ENCODE measurements at places on chromosomes 3 and 15.

GRCh38 chr15:55991802-55992768 lies 1.3 kb downstream of the NEDD4 start:
- peak; percentile 14 for DNase-seq

- no peak for DNase-seq
Measured at GRCh38 chr3:146342989-146343388, 92.1 kb upstream of the PLSCR4 start.

DNA sequence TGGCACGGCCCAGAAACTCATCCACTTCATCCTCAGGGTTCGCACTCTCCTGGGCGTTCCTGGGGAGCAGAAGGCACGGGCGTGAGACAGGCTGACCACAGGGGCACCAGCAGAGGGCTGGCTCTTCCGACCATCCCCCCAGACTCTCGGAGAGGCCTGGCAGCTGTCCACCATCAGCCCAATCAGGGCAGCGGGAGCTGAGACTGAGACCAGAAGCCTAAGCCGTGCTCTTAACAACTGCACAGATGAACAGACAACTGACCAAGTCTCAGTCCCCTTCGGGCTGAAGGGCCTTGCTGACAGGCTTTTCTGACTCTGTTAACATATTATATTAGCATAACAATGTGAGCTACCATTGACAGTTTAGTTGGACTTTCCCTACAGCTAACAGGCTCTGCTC lies 118.0 kb downstream of the SEC22A start:
- DNase-seq: no peak

GRCh38 chr3:51955893-51956770 lies 951 bp downstream of the GPR62 start:
- DNase-seq: no peak

DNA sequence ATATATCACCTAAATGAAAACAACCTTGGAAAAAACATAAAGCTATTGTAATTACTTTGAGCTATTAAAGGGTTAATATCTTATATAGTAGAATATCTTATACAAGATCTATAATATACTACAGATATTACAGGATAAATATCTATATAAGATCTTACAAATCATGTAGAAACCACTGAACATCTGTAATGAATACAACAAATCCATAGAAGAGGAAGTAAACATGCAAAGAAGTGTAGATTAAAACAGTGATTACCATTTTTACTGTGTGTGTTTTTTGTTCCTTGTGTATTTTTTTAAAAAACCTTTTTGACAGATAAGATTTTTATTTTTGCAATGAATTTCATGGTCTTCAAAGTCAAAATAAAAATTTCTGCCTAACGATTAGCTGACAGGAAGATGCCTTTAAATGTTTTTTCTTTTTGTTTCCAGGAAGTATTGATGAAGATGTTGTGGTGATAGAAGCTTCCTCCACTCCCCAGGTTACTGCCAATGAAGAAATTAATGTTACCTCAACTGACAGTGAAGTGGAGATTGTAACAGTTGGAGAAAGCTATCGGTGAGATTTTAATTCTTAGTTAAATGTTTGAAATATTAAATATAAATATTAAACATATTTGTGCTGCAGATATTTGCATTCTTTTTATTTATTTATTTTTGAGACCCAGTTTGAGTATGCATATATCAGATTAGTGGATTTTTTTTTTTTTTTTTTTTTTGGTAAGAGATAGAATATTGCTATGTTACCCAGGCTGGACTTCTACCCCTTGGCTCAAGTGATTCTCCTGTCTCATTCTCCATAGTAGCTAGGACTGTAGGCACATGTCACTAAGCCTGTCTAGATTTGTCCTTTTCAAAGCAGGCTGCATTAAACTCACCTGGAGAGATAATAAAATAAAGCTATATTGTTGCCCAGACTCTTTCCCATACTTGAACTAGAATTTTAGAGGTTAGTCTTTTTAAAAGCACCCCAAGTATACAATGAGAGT lies 52.8 kb upstream of the CCNB2 start:
- peak; percentile 27 for DNase-seq

- DNase-seq: no peak
Measured at GRCh38 chr15:50905055-50905454, 3.4 kb upstream of the AP4E1 start.

DNA sequence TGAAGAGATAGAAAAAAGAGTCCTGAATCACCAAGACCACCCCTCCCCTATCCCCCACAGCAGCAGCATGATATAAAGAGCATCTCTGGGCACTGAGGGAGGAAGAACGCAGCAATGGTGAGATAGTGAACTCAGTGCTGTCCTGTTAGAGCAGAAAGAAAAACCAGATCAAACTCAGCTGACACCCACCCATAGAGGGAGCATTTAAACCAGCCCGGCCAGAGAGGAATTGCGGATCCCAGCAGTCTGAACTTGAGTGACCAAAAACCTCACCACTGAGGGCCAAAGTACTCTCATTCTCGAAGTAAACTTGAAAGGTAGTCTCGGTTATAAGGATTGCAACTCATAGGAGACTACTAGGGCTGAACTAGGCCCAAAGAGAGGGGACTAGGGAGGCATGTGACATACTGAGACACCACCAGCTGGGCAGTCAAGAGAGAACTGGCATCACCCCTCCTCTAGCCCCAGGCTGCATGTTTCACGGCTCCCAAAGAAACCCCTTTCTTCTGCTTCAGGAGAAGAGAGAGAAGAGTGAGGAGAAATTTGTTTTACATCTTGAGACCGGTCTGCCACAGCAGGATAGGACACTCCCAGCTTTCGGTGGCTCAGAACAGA lies 39.2 kb upstream of the TGFBR2 start:
- DNase-seq: no peak

- DNase-seq: no peak
Measured at GRCh38 chr3:41716471-41716870, 245.4 kb downstream of the ULK4 start.

- DNase-seq: no peak
Measured at GRCh38 chr3:155872904-155873646, 2.6 kb downstream of the GMPS start.

DNA sequence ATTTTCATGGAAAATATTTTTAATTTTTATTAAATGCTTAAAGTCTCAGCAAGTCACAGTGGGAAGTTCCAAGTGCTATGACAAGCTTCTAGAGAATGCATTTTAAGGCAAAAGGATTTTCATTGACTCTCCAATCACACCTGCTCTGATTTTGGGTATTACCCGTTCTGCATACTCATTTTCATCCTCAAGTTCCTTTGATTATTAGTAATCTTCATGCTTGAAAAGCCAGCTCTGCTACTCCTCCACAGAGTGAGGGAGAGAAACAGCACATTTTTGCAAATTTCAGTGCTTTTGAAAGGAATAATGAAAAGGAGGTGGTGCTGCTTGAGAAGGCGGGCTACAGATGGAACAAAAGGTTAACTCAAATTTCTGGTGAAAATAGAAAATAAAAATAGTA lies 450.7 kb downstream of the NSUN3 start:
- DNase-seq: no peak

DNA sequence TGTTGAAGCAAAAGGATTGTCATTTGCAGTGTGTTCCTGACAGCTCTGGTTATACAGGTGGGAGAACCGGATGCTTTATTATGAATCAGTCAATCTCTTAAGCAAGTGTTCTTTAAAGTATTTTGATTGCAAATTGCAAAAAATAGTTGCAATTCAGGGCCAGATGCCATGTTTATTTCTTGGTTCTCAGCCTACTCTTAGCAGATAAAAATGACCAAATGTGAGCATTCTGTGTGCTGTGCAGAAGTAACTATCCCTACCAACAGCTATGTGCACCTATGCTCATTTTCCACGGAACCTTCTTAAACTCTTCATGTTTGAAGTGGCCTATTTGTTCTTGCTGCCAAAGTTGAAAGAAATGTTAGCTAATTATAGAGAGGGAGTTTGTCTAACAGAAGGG lies 262.3 kb upstream of the RASGRP1 start:
- no peak for DNase-seq

- no peak for DNase-seq
Measured at GRCh38 chr3:120171134-120171873, 77.1 kb upstream of the GSK3B start.

DNA sequence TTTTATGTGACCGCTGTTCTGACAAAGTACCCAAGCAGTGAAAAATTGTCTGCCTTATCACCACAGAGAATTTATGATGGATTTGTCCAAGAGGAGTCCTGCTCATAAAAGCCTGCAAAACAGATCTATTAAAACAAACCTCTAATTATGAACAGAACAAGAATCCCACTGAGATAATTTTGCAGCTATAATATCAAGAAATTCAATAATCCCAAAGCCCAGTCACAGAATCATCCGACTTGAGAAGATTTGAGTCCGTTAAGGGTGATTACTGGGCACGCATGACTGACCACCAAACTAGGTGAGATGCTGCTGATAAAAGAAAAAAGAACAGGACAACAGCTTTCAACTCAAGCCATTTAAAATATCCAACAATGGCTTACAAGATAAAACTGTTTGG lies 231.0 kb upstream of the WNT5A start:
- DNase-seq: no peak

- DNase-seq: peak; percentile 14
Measured at GRCh38 chr3:8443829-8444791, 57.5 kb upstream of the LMCD1 start.

DNA sequence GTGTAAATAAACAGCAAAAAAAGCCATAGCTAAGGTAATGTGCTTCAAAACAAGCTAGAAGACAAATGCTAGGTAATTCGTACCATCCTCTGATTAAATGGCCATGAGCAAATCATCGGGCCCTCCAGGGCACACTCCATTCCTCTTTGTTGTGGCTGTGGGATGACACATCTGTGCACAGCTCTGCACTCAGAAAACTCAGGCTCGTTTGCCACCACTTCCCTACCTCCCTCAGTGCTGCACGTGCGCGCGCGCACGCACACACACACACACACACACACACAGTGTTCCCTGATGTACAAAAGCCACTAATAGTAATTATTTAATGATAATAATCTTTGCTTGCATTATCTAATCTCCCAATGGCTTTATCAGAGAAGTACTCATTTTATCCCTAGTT lies 336.6 kb downstream of the FEZF2 start:
- no peak for DNase-seq

- DNase-seq: no peak
Measured at GRCh38 chr3:100864471-100865250, 128.6 kb downstream of the ABI3BP start.

DNA sequence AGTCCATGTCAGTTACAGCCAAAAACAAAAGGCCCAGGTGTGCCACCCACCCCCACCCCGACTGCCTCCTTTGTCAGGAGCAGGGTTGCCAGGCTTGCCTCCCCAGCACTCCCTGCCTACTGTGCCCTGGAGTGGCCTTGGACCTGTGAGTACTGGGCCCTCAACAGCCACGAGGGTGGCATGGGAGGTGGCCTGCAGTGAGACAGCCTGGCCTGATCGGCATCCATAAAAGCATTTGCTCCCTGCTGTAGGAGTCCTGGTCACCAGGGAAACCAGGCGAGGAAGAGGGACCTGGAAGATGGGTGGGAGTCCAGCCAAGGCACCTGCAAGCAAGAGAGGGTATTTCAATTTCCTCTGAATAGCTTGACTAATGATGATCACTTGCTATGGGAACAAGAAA lies 56.4 kb upstream of the KCNMB2 start:
- no peak for DNase-seq

DNA sequence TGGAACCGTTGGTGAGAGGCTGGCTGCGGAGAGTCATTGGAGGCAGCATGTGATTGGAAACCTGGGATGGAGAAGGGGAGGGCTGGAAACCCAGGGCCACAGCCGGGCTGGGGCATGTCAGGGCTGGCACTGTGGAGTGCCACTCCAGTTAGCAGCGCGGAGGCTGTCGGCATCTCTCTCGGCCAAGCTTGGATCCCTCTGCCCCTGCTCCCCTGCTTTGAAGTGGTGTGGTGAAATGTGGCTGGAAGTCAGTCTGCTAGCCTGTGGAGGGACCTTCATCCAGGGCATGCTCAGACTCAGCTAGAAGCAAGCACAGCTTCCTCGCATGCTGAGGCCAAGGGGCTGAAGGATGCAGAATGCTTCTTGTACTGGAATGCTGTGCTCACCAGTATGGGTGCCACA lies 13.5 kb downstream of the SLCO3A1 start:
- DNase-seq: no peak

Measured in KBM-7 (cell line).